ENCODE measurements at places on chromosomes 2 and 18.

GRCh38 chr2:231187736-231188505 is 10.5 kb upstream of the ARMC9 start:
- DNase-seq: no peak

DNA sequence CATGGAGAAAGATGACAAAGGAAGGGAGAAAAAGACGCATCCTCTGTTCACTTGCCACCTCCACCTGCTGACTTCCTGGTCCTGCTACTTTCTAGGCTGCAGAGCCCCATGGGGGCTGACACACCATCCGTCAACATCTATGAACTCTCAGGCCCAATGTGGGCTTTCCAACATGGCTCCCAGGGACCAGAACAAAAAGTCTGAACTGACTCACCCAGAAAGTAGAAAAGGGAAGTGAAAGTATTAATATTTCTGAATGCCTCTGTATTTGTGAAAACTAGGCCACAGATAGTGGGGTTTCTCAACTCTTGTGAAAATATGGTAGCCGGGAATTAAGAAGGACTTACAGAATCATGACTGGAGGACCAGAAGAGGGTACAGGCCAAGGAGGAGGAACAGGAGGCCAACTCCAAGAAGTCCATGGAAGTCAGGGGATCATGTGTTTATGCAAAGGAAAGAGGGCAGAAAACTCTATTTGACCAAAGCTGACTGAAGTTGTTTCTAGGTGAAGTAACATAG is 123.1 kb upstream of the CAB39 start:
- DNase-seq: peak; percentile 69

- DNase-seq: no peak
Measured at GRCh38 chr2:197925976-197926375, 121.6 kb downstream of the PLCL1 start.

DNA sequence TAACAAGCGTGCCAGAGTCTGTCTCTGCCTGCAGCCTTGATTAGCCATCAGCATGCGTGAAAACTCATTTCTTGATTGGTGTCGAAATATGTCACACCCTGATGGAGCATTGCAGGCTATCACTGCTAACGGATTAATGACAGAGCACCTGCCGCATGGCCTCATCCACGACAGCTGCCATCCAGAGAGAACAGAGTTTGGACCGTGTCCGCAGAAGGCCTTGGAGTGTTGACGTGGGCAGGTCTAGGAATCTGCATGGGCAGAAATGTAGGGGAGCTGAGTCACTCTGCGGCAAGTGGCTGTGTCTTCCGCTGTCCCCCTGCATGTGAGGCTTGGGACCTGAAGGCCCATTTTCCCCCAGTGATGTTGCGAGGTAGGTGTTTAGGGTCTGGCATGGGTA is 43.0 kb downstream of the KLHL29 start:
- DNase-seq: no peak

- no peak for DNase-seq
Measured at GRCh38 chr2:138373993-138374408, 127.6 kb upstream of the SPOPL start.

DNA sequence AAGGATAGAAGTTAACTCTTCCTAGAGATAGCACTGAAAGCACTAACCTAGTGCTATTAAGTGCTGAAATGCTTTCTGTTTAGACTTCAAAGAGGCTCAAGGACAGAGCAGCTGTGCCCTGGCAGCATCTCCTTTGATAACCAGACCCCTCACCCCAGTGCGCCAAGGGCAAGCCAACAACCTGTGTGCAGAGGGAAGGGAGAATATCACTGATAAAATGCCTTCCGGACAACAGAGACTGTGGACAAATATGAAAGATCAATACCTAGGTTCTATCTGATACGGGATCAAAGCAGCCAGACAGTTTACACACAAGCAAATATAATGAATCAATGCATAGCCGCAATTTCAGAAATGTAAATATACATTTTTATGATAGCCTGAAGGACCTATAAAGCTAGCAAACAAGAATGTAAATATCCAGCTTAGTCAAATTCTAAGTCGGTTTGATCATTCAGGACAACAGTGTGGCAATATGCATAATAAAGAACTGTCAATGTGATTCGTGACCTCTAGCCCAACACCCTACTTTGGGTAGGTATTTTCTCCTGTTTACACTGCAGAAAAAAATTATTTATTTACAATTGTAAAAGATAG is 91.8 kb upstream of the RFX8 start:
- no peak for DNase-seq

DNA sequence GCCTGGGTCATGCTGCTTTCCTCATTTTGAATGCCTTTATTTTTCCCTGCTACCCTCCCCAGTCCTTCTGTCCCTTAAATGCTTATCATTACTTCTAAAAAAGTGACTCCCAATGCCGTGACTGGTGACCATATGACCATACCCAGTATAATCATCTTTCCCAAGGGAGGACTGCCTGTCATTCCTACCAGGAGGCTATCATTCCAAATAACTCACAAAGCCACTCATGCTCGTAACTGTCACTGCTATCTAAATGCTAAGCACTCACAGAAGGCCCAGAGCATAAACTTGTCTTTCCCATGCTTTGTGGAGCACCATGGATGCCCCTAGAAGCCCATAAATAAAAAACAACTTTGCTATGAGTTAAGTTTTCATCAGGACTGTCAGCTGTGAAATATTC is 38.7 kb upstream of the CREB1 start:
- DNase-seq: no peak

GRCh38 chr2:3042601-3043585 is 334.7 kb downstream of the EIPR1 start:
- no peak for DNase-seq

DNA sequence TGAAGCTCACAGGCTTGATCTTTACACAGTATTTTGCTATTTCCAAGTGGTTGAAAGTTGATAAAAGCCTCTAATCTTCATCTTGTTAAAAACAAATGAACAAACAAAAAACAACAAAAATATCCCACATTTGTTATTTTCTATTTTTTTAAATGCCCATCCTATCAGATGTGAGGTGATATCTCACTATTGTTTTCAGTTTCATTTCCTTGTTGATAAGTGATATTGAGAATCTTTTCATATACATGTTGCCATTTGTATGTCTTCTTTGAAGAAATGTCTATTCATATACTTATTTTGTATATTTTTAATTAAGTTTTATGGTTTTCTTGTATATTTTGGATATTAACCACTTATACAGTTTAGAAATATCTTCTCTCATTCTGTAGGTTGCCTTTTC is 175.8 kb downstream of the CALCRL start:
- no peak for DNase-seq

DNA sequence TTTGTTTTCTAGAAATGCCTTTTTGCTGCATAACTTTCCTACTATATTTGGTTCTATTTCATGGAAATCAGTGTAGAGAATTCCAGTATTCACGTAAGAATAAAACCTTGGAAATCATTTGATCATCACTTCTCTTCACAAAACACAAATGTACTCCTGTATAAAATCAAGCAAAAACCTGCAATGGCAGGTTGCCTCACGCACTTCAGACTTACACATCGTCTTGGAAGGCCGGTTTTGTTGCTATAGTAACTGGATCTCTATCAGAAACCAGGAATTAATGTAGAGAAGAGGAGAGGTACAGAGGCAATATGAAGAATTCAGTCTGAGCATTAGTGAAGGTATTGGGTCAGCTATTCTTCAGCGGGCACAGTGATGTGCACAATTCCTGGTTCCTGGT is 370.7 kb upstream of the CYRIA start:
- DNase-seq: no peak

DNA sequence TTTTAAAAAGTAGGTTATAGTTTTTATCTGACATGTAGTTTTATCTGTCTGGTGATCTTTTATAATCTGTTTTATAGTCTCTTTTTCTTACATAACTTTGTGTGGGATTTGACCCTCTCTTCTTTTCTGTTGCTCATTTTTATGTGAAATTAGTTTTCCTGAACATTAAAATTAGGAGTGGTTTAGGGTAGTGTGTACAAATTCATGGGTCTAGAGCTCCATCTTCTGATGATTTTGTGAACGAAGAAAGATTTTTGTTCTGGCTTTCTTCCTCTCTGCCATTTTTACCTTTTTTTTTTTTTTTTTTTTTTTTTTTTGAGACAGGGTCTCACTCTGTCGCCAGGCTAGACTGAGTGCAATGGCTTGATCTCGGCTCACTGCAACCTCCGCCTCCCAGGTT is 46.6 kb downstream of the SLC30A6 start:
- DNase-seq: no peak

DNA sequence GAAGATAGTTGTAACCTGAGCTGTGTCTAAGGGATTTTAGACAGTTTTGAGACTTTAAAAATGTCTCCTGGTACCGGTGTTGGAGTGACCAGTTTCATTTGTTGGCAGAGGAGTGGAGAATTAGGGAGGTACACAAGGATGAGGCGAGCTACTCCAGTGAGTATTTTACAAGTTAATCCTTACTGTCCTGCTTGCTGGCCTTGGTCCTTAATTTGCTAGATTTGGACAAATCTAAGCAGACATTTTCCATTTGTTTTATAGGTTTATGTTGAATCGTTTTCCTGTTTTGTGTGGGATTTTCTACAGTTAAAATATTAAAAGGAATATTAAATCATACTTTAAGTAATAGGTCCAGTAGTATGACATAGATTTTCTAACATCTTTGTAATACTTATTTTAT is 101.8 kb downstream of the ZNF407 start:
- no peak for DNase-seq

- no peak for DNase-seq
Measured at GRCh38 chr2:201959626-201960025, 74.0 kb upstream of the FZD7 start.

DNA sequence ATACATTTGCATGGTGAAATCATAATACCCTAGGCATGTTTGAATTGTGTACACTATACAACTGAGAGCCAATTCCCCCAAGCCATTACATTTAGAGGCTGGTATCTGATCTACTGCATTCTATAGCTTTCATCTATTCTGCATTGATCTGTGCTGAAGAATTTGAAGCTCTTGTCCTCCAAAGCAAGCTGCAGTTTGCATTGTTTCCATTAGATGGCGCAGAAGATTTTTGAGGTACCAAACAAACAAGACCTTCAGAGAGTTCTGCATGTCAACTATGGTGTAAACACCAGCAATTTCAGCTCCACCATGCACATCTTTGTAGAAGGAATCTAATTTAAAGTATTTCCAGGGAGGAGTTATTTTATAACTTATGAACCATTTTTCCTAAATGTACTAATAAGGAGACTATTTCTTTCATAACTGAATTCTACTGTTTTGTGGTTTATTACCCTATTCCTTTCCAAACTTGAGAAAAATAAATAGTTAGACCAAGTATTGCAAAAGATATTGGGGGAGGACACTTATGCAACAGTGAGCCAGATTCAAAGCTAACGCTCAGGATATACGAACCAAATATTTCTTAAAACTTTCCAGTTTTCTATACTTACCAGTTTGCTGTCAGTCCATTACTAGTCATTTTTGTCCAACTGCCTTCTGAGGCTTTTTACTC is 761.8 kb upstream of the ACVR2A start:
- DNase-seq: peak; percentile 52

- no peak for DNase-seq
Measured at GRCh38 chr2:29220506-29221270, 105.5 kb downstream of the CLIP4 start.

DNA sequence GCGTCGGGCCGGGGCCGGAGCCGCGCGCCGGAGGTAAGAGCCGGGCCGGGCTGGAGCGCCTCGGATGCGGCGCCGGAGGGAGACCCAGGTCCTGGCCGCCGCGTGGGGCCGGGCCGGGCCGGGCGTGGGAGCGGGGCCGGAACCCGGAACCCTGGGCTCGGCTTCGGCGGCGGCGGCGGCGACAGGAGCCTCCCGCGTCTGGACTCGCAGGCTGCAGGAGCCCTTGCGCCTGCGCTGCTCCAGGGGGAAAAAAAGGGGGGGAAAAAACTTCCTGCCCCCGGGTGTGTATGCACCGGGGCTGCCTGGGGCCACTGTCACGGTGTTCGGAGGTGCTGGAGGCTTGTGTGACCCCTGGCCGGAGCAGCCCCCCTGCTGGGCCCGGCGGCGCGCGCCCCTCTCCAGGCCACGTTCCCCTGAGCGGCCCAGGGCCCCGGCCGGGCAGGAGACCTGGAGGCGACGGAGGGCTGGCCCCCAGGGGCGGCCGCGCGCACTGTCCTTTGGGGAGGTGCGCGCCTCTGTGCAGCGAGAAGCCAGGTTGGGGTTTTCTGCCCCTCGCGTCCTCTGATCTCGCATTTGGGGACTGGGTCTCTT is 864 bp downstream of the KLHL29 start:
- DNase-seq: no peak

GRCh38 chr18:80033181-80034067 is 810 bp upstream of the RBFA start:
- peak; percentile 73 for DNase-seq

DNA sequence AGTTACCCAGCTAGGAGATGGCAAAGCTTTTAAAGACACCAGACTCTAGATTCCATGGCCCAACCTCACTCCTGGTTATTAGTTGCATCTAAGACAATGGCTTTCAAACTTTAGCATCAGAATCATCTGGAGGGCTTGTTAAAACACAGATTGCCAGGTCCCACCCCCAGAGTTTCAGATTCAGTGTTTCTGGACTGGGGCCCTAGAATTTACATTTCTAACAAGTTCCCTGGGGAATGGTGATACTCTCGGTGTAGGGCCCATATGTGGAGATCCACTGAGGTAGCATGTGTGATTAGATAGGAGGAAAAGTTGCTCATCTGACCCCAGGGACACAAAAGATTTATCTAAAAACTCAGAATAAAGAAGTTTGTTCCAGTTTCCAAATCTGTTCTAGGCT is 14.5 kb upstream of the TTR start:
- DNase-seq: no peak

DNA sequence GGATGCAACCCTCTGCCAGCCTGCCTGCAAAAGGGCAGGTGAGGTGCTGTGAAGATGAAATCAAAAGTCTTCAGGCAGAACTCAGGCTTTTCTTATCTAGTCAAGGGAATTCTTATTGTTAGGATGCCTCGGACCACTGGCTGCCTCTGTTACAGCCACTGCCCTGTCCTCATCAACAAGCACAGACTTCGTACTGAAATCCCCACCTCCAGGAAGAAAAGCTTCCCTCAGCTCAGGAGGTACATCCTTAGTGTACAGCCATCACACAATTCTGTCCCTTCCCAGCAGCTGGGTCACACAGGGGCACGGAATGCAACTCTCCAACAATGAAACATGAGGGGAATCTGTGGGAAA is 10.1 kb upstream of the RNU4ATAC start:
- DNase-seq: no peak

- DNase-seq: no peak
Measured at GRCh38 chr2:181149056-181149455, 168.7 kb downstream of the UBE2E3 start.

- no peak for DNase-seq
Measured at GRCh38 chr2:4992226-4992625, 700.0 kb upstream of the SOX11 start.

DNA sequence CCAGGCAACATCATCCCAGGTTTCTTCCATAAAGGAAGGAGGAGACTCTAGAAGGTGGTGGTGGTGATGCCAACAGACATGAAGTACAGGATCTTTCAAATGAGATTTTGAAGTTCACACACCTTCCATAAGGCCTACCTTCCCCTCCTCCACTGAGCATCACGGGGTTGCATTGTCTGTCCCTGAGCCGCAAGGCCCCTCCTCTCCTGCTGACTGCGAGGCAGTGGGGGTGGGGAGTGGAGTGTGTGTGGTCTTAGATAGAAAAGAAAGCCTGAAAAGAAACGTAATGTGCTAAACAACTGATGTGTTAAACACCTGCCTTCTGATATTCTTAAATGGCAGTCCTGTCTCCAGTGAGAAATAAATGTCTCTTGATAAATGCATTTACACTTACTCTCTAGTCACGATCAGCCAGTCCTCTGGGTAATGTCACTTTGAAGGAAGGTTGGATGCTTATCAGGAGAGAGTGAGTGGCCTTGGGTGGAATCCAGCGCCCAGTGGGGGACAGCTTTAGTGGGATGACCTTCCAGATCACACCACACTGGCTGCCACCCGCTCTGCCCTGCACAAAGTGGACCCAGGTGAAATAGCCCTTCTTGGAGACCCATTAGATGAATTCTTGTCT is 5.5 kb upstream of the SCYGR5 start:
- DNase-seq: no peak

All from activated CD8-positive, alpha-beta T cell treated with anti-CD3 and anti-CD28 coated beads for 36 hours (primary cell).